ENCODE measurements at places on chromosomes 6 and 20. TPM values are rescaled to one million over a fixed set of nuclear protein-coding genes. Genes with fewer than 3 reads are reported as not detected.

- DNase-seq = no peak
Measured at GRCh38 chr6:6930223-6930880, 177.4 kb upstream of the RREB1 start.

DNA sequence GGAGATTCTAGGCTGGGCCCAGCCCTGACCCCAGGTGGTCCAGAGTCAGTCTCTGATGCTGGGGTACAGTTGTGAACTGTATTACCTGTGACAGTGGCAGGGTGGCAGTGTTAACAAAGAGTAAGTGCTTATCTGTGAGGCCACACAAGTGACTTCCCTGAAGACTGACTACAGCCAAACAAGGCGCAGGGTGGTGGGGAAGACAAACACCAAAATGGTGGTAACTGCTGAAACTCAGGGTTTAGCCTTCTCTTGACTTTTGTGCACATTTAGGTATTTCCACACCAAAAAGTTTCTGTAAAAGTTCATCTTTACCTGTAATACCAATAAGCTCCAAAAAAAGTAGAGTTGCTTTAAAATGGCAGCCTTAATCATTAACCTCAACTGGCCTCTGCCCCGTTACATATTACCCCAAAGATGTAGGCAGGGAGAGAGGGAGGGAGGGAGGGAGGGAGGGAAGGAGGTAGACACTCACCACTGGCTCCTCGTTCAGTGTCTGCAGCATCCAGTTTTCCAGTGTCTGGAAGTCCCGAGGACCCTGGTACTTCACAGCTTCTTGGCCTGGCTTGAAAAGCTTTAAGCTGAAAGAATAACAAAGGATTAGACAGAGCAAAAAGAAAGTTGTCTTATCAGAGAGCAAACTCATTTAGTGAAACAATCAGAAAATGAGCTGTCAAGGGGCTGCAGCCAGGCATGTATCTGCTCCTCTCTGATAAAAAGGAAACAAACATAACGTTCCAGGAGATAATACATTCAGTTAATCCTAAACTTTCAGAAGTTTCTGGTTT is 11.3 kb downstream of the TXNDC5 start:
- DNase-seq = peak; percentile 51

GRCh38 chr20:2806351-2806701 is 5.9 kb upstream of the CPXM1 start:
- DNase-seq = no peak

DNA sequence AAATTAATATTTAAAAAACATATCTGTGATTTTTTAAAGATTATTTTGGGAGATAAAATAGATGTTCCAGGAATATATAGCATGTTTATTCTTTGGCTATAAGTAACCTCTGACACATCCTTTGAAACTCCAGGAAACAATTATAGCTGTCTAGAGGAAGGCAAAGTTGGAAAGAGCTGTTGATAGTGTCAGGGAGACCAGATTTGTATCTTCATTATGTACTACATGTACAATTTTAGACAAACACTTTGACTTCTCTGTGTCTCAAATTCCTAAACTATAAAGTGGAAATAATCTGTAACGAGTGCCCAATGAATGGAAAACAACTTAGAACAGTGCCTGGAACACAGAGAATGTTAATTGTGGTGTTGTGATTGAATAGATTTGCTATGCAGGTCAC is 25.6 kb upstream of the ADGRG6 start:
- DNase-seq = no peak

DNA sequence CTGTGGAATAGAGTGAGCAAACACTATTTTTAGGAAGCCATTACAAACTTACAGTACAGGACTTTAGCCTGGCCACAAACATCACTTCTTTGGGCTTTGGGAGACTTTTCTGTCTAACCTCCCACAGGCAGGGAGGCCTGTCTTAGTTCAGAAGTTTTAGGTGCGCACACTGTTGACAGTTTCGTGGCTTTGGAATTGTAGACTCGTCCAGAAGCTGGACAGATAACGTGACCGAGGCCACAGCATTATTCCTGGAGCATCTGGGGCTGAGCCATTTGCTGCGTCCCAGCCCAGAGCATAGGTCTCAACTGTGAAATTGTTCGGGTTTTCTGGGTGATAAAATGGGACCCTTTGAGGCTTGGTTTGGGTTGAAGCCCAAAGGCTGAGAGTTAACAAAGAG is 53.8 kb downstream of the NDUFAF5 start:
- no peak for DNase-seq

DNA sequence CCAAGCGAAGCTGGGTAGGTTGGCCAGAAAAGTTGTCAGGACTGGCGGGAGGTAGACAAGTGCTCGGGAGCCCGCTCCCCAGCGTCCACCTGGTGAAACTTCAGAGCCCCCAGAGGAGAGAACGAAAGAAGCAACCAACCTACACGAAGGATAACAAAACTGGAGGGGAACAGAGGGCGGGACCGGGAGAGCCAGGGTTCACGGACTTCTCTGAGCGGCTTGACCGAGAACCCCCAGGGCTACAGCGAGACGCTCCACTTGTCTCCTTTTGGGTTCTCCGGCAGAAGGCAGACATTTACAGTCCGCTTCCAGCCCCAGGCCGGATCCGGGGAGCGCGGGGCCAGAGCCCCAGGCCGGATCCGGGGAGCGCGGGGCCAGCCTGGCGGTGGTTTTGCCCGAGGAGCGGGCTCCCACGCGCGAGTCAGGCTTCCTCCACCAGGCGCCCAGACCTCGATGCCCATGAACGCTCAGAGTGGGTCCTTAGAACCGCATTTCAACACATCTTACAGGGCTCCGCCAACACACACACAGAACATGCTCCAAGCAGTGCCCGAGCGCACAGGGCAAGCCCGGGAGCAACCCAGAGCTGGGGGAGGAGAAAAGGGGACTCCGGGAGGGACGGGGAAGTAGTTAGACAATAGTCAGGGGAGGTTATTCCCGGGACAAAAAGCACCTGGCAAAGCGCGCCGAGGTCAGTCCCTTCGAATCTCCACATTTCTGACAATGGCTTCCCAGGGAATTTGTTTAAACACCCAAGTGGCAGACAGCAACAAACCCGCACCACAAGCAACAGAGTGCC is 1.1 kb downstream of the PTPRK start:
- DNase-seq = peak; percentile 63

- no peak for DNase-seq
Measured at GRCh38 chr6:153563001-153563400, 431.9 kb upstream of the RGS17 start.

TAGAP gene
- not detected for total RNA-seq

NXT1 gene
- 54.7 TPM for total RNA-seq

ERVFRD-1 gene
- not detected for total RNA-seq

FUT9 gene
- total RNA-seq = 0.18 TPM

PRIM2 gene
- 69.2 TPM for total RNA-seq

SRMS gene
- 0.21 TPM for total RNA-seq

ABHD16B gene
- not detected for total RNA-seq

All from H7 (cell line).